ENCODE measurements at places on chromosomes 13 and 19.

DNA sequence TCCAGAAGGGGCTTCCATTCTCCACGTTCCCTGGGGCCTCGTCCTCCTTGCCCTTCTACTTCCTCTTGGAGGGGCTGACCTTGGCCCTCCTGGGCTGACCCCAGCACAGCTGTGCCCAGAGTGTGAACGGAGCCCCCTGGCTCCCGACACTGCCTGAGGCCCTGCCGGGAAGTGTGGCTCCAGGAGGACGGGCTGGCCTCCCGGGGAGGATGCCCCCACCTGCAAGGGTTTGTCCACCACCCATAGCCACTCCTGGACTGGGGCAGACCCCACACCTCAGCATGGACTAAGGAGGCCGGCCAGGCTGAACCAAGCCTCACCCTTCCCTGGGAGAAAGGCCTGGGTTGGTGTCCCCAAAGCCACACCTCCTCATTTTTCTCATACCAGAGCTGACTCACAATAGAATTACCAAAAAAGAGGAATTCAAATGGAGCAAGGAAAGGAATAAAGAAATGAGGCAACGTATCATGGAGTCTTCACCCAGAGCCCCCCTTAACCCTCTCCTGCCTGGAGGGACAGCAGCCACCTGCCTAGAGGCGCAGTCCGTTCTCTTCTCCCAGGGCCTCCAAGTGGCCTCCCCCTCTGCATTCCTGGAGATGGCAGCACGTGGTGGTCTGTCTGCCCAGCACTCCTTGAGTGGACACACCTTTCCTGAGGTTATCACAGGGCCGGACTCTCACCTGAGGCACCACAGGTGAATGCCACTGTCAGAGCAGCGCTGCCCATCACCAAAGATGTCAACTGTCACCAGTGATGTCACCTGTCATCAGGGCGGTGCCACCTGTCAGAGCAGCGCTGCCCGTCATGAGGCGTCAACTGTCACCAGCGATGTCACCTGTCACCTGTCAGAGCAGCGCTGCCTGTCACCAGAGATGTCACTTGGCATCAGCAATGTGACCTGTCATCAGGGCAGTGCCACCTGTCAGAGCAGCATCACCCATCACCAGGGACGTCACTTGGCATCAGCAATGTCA lies 3.1 kb upstream of the C13orf46 start:
- no peak for DNase-seq

DNA sequence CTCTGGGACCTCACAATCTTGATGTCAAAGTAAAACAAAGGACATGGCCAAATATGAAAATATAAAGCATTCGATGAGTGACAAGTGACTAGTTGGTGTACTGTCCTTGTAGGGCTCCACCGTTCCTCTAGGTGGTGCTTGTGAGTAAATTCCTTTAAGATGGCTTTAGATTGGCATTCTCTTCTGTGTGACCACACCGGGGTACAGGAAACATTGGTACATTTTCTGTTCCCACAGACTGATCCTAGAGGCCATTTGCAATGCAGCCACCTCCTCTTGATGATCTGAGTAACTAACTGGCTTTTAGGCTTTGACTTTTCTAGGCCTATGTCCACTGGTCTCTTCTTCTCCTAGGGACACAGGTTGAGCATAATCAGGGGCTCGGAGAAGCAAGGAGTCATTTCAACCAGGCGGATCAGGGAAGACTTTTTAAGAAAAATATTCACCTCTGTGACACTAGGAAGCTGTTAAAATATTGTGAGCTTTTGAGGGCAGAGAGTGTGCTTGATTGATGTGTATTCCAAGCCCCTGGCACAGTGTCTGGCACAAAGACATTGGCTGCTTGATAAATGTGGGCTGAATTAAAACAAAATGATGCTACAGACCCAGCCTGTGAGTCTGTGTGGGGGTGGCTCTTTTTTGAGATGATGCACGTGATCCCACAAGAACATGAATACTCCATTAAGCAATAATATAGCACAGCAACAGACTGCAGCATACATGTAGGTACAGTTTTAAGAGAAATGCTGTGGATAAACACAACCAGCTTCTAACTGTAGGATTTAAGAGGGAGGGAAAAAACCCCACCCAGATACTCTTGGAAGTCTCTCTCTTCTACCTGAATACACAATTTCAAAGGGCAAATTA lies 21.0 kb downstream of the EPSTI1 start:
- no peak for DNase-seq

DNA sequence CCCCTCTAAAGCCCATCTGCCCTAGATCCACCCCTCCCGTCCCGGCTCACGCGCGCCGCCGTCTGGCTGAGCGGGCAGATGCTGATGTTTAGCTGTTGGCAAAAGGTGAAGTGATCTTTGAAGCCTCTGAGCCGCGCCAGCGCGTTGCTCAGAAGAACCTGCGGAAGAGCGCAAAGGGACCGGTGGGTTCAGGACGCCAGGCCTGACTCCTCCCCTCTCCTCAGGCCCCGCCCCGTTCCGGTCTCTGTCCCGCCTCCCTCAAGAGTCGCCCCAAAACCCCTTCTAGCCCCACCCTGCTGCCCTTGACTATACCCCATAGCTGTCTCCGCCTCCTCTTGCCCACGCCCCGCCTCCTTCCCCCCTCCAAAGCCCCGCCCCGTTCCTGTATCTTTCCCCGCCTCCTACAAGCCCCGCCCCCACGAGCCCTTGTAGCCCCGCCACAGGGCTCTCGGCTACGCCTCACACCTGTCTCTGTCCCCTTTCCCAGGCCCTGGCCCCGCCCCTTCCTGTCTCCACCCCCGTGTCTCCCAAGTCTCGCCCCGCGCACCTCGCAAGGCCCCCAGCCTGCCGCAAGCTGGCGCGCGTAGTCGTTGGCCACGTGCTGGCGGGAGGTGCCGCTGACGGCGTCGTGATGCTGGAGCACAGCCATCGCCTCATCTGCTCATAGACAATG lies 9.5 kb downstream of the MAN2B1 start:
- DNase-seq: no peak

GRCh38 chr13:48946163-48946562 lies 29.5 kb upstream of the FNDC3A start:
- no peak for DNase-seq

DNA sequence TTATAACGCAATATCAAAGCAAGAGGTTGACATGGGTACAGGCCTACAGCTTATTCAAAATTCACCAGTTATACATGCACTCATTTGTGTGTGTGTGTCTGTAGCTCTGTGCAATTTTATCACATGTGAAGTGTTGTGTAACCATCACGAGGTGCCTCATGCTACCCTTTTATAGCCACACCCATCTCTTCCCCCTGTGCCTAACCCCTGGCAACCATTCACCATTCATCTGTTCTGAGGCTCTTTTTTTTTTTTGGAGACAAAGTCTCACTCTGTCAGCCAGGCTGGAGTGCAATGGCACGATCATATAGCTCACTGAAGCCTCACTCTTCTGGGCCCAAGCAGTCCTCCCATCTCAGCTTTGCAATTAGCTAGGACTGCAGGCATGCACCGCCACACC lies 78.4 kb downstream of the DPF1 start:
- no peak for DNase-seq
